NCI-H187 (cell line): ENCODE measurements at places on chromosomes 4 and X.

- DNase-seq, result no peak
Measured at GRCh38 chrX:22060415-22061280, 28.5 kb downstream of the PHEX start.

DNA sequence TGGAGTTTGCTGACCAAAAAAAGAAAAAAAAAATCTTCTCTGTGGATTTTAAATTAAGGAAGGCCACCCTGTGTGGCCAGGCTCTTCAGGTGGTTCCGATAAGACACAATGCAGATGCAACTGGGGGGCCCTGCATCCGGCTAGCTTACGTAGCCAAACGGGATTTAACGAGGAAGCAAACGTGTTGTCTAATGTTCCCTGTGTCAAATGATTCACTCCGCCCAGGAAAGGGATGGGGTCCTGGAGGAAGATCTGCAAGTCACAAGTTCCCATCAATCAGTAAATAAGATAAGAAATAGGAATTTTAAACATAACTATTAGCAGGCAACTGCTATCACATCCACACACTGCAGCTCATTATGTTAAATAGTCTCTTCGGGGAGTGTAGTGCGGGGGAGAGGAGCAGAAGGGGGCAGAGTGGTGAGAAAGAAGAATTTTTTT is 216.4 kb upstream of the GYPA start:
- DNase-seq, result no peak

DNA sequence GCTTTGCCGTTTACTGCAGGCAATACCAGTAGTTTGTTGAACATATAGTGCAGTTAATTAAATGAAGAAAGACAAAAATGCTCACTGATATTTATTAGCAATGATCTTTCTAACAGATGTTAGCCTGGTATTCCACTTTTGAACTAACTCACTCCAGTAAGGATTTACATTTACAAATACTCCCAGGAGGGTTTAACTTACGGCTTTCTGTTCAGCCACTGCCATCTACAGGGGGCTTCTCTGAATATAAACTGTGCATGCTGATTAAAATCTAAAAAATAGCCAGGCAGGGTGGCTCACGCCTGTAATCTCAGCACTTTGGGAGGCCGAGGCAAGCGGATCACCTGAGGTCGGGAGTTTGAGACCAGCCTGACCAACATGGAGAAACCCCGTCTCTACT is 2.2 kb upstream of the SRD5A3 start:
- DNase-seq, result no peak

DNA sequence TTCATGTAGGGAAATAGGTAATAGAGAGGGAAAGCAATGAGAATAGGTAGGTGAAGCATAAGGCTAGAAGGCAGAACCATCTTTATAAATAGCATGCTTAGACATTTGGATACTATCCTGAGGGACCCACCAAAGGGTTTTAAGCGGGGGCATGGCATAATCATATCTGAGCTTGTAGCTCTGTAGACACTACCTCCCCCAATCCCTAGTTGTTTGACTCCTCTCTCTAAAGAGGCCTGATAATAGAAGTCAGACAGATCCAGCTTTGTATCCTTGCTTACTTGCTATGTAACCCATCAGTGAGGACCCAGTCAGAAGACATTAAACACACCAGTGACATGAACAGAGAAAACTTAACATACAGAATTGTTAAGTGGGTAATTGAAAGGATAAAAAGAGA is 58.7 kb downstream of the SCFD2 start:
- no peak for DNase-seq

DNA sequence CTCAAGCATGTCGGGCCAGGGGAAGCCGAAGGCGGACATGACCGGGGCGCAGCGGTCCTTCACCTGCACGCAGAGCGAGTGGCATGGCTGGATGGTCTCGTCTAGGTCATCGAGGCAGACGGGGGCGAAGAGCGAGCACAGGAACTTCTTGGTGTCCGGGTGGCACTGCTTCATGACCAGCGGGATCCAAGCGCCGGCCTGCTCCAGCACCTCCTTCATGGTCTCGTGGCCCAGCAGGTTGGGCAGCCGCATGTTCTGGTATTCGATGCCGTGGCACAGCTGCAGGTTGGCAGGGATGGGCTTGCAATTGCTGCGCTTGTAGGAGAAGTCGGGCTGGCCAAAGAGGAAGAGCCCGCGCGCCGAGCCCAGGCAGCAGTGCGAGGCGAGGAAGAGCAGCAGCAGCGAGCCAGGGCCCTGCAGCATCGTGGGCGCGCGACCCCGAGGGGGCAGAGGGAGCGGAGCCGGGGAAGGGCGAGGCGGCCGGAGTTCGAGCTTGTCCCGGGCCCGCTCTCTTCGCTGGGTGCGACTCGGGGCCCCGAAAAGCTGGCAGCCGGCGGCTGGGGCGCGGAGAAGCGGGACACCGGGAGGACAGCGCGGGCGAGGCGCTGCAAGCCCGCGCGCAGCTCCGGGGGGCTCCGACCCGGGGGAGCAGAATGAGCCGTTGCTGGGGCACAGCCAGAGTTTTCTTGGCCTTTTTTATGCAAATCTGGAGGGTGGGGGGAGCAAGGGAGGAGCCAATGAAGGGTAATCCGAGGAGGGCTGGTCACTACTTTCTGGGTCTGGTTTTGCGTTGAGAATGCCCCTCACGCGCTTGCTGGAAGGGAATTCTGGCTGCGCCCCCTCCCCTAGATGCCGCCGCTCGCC is at the start of gene SFRP2:
Gene SFRP2 (minus strand): TSS at position 671 of the 864 bp plus-strand sequence. CDS start 248 bp downstream, at position 423.
- DNase-seq, result no peak

DNA sequence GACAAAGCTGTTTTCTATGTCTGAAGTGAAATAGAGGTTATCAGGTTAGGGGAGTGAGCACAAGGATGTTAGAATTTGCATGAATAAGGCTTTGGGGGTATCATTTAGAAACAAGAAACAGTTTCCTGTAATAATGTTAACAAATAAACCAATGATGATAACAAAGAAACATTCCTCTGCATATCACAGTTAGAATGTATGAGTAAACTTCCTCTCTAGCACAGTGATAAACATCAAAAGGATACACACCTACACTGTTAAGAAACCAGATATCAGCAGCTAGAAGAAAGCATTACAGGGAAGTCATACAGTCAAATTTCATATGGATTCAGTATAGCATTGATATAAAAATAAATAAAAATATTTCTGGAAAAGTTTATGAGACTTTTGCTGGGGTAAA is 340.0 kb upstream of the MAGEB16 start:
- no peak for DNase-seq

- no peak for DNase-seq
Measured at GRCh38 chr4:5284517-5284916, 233.2 kb downstream of the STK32B start.

DNA sequence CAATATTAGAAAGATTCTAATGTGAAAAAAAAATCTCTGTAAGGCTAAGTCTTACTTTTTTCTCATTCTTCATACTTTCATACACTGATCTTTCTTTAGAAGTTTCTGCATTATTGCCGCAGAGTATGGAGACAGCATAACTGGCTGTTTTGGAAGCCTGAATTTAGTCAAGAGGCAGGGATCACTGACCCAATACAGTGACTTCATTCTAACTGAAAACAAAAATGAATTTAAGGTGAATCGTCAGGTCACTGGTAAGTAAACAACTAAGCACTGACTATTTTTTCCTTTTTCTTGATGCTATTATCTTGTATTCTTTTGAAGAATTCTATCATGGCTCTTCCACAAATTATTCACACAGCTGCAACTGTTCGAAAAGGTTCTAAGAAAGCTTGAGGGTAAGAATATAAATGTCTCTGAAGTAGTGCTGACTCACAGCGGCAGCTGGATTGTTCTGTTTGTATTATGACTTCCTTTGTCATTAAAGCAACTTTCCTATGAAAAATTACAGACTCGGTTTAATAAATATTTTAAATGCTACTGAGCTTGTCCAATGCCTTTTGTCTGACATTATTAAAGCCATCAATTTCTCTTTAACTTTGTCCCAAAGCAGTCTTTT is 609.3 kb downstream of the FSTL5 start:
- no peak for DNase-seq

DNA sequence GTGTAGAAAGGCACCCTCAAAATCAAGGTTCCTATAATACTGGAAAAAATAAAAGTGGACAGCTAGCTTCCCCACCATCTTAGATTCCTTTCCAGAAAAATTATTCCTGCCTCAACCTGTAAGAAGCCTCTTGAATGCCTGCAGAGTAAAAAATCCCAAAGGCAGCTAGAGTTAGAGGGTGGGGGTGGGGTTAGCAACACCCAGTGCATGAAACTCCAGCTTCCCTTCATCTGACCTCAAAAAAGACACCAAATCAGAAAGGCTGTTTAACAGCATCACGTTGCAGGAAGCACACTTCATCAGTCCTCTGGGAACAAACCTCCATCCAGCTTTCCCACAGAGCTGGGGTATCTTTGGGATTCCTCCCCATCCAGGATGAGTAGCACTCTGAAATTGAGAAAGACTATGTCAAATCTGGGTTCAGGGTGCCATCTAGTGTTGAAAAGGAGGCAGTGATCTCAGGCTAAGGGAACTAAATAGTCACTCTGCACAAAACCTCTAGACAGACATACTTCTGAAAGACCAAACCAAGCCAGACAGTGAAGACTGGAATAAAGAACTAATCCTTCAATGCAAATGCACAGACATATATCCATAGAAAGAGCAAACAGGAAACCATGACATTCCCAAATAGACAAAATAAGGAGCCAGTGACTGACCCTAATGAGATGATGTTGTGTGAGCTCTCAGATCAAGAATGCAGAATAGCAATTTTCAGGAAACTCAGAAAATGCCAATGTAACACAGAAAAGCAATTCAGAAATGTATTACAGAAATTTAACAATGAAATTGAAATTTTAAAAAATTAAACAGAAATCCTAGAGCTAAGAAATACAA is 97.9 kb downstream of the ARHGEF9 start:
- no peak for DNase-seq

- no peak for DNase-seq
Measured at GRCh38 chr4:118417325-118417724, 64.5 kb upstream of the PRSS12 start.

- no peak for DNase-seq
Measured at GRCh38 chr4:26060286-26060685, 146.3 kb downstream of the SMIM20 start.

DNA sequence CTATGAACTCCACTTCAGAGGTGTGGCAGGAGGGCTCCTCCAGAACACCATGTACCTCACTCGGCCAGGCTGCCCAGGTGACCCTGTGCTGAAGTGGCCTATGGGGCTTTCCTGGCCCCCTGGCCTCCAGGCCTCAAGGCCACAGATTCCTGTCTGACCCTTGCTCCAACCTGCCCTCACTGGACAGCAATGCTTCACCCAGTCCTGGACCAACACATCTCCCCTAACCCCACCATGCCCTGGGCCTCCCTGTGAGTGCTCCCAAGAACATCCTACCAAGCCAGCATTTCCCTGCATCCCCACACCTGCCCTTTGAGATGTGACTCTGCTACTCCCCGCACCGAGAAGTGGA is 10.5 kb downstream of the ZFYVE28 start:
- DNase-seq, result no peak

DNA sequence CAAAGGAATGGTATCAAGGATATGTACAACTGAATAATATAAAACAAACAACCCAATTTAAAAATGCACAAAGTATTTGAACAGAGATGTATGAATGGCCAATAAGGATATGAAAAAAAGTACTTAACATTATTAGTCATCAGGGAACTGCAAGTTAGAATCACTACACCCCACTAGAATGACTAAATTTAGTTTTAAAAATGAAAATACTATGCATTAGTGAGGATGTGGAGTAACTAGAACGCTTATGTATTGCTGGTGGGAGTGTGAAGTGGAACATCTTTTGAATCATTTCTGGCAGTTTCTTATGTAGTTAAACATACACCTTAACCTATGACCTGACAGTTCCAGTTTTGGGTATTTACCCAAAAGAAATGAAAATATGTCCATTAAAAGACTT is 13.0 kb upstream of the SLC16A2 start:
- no peak for DNase-seq

DNA sequence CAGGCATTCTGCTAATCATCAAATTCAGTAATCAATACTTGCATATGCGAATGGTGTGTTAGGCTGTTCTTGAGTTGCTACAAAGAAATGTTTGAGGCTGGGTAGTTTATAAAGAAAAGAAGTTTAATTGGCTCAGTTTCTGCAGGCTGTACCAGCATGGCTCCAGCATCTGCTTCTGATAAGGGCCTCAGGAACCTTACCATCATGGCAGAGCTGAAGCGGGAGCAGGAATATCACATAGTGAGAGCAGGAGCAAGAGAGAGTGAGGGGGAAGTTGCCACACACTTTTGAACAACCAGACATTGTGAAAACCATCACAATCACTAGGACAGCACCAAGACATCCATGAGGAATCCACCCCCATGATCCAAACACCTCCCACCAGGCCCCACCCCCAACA is 344.7 kb upstream of the FAM241A start:
- DNase-seq, result no peak

GRCh38 chr4:81635739-81636138 is 164.0 kb upstream of the RASGEF1B start:
- DNase-seq, result no peak

- no peak for DNase-seq
Measured at GRCh38 chr4:184558996-184559395, 84.6 kb upstream of the IRF2 start.

GRCh38 chr4:183435803-183436202 is 8.6 kb upstream of the CDKN2AIP start:
- no peak for DNase-seq

GRCh38 chr4:73964862-73965611 is 16.8 kb downstream of the PF4 start:
- DNase-seq, result no peak

GRCh38 chr4:31045724-31046318 is 325.7 kb downstream of the PCDH7 start:
- DNase-seq, result no peak

DNA sequence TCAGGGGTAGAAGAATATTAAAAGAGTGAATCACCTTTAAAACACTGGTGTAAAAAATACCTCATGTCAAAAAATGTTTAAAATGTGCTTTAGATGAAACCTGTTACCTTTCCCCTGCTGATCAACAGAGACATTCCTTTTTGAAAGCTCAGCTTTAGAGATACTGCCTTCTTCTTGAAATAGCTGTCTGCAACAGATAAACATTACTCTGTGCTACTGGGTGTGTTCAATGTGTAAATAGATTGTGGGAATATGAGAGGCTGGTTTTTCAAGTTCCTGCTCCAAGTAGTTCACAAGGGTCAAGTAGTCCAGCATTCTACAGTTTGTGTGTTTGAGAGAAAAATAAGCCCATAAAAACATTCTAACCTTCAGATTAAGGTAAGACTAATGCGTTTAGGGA is at the start of gene SYTL5:
Gene SYTL5 (plus strand): TSS at position 263 of the 400 bp plus-strand sequence. CDS start 27,337 bp downstream, outside the sequence.
- no peak for DNase-seq

DNA sequence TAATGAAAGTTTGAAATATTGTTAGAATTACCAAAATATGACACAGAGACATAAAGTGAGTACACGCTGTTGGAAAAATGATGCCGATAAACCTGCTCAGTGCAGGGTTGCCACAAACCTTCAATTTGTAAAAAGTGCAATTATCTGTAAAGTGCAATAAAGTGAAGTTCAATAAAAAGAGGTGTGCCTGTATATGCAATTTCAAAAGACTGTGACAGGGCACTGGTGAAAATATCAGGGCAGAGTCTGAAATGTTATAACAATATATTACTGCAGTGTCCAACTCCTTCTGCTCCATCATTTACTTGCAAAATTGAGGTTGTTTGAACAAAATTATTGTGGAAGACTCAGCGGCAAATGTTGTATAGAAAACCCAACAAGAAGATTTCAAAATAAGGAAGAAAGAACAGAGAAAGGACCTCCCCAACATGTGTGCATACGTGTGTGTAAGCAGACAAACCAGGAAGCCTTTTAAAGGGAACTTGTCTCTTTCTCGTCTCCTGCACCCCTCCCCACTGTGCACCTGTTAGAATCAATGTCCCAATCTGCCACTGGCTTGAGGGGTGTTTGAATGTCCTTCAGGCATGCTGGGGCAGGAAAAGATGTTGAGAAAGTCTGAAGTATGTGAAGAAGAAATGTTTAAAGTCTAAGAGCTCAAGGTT is 96.2 kb downstream of the MAOB start:
- DNase-seq, result no peak

- no peak for DNase-seq
Measured at GRCh38 chr4:36196145-36196913, 48.0 kb downstream of the ARAP2 start.
